ENCODE measurements at places on chromosomes 12 and 14.
A peak's percentile ranks its signal among the peaks of the same experiment; 100 is the strongest.

DNA sequence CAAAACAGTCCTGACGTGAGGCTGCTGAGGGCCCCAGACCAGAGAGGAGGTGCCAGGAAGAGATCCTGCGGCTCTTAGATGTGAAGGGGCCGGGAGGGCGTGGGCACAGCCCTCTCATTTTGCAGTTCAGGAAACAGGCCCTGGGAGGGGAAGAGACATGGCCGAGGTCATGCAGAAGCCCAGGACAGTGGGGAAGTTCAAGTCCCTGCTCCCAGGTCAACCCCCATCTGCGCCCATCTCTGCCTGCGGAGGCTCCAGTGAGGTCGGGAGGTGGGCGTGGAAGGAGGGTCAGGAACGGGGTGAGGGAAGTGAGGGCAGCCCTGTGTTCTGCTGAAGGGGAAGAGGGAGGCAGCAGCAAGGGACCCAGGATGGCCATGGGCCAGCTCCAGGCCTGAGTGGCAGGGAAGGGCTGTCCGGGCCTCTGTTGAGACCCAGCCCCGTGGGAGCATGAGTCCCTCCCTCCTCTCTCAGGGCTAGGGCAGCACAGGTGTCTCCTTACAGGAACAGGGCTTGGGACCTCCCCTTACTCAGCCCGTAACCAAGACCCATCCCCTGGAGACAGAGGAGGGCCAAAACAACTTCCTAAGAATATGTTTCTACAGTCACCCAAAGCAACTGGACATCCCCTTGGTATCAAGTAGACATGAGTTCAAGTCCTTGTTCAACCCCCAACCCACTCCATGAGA, 90.8 kb downstream of the LGMN start:
- no peak for DNase-seq

DNA sequence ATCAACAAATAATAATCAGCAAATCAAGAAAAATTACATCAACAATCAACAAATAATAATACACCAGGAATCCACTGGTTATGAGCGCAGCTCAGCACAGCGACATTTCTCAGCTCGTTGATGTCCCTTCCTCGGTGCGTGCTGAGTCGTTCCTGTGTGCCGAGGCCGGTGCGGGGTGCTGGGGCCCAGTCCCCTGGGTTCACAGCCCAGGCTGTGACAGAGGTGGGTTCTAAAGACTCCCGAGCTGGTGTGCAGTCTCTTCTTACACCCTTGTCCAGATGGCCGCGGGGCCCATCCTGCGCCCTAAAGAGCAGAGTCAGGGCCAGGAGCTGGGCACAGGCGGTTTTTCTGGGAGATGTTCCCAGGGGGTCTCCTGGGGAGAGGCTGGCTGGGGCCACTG, 26.9 kb upstream of the TRAF3 start:
- DNase-seq, result no peak

DNA sequence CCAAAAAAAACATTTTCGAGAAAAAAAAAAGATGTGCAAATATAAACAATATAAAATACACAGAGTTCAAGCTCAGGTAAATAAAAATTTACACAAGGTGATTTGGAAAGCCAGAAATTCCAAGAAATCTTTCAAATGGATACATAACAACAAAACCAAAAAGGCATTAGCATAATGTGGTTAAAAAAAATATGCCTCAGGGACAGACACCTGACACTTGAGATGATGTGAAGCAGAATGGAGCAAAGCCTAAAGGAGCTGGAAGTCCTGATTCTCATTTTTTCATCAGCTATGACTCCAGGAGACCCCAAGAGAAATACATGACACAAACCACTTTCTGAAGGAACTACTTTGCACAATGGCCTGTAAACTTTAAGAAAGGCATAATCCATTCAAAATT, 98.6 kb downstream of the PPP2R5E start:
- no peak for DNase-seq

GRCh38 chr12:10147714-10148403, 17.9 kb upstream of the CLEC7A start:
- DNase-seq, result no peak

DNA sequence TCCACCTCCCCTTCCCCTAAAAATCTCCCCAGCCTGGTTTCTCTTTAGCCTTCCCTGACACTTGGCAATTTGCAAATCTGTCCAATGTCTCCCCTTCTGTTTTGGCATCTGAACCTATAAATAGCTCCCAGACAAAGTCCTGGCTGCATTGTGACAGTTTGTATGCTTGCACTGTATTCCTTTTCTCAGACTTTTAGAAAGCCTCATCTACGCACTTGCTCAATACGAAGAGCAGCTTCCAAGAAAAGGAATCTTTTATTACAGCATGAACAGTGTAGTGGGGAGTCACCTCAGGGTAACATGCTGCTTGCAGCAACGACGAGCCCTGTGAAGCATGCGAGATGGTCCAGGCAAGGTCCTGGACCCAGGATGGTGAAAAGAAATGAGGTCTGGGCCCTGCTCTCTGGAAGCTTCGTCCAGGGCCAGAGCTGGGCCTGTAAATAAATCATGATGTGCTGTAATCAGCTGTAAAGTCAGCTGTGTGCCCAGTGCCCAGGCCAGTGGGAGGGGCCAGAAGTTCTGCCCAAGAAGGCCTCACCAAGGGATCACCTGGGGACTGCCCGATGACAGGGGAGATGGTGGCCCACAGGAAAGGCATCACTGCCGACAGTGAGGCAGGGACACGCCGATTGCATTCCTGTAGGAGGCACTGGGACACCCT, 88.3 kb downstream of the RIN3 start:
- no peak for DNase-seq

DNA sequence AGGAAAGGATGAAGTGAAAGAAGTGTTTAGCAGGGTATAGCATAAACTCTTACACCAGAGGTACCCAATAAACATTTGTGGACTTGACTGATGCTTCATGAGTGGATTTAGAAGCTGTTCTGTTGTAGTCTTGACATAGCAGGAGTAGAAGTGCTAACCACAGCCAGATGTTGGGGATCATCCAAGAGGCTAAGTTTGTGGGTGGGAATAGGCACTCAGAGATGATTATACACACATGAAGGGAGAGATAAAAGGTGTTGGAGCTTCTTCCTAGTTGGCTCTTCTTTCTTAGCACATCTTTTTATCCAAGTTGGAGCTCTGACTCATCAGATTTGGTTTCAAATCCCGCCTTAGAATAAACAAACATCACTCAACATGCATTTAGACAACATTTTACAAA, 166.7 kb upstream of the E2F7 start:
- DNase-seq, result no peak

DNA sequence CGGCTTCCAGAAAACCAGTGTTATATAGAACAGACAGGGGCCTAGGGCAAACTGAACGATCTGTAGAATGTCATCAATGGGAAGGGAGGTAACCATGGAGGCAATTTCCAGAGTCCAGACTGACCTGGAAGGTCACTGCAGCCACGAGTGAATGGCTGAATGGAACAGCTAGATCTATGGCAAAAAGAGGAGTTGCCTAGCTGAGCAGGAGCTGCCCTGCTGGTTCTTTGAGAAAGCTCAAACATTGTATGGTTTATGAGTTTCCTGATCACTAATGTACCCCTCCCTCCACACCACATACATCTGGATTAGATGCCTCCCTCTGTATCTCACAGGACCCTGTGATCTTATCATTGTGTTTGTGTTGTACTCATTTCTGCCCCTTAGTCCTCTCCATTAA, 1.0 kb upstream of the RERG start:
- no peak for DNase-seq

DNA sequence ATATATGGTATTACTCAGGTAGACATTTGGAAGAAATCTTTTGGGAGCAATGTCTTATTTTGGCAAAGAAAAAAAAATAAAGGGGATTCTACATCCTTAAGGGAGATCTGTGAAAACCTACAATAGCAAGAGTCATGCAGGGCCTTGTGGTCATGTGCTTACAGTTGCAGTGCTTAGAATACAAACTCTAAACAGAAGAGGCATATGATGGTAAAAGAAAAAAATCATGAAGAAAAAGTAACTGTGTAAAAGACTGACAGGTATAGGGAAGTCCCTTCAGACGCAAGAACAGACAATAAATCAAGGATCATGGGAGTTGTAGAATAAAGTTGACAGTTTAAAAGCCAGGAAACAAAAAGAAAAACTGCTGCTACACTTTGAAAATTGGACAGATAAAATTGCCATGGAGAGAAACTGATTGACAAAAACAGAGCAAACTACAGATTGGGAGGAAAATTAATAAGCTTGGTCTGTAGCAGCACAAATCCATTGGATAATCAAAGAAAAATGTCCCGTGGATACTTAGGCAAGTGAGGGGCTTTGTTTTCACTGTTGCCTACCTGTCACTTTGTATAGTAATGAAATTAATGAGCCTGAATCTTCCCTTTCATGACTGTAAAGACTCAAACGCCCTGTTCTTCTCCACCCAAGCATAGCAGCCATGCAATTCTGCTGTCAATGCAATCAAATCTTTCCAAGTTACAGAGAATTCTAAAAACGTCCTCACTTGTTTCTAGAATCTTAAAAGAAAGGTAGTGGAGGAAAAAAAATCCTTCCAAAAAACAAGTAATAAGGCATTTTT, 402.0 kb downstream of the SYT1 start:
- no peak for DNase-seq

- DNase-seq, result no peak
These were observed 206.3 kb downstream of the CNTN1 start for GRCh38 chr12:40898505-40898904.

DNA sequence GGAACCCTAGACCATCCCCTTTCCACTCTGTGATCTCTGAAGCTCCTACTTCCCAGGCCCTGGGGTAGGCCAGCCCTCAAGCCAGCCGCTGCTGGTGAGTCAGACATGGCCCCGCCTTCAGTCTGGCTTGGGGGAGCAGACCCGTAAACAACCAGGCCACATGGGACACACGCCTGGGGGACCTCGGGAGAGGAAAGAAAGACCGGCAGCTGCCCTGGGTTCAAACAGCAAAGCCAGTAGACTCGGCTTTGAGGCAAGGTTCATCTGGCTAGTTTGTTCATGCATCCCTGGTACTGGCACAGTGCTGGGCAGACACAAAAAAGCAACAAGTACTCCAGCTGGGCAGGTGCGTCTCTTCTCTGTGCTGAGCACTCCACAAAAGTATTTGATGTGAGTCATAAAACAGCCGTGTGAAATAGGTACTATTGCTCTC, 101.9 kb downstream of the SETD3 start:
- DNase-seq, result peak; percentile 89

DNA sequence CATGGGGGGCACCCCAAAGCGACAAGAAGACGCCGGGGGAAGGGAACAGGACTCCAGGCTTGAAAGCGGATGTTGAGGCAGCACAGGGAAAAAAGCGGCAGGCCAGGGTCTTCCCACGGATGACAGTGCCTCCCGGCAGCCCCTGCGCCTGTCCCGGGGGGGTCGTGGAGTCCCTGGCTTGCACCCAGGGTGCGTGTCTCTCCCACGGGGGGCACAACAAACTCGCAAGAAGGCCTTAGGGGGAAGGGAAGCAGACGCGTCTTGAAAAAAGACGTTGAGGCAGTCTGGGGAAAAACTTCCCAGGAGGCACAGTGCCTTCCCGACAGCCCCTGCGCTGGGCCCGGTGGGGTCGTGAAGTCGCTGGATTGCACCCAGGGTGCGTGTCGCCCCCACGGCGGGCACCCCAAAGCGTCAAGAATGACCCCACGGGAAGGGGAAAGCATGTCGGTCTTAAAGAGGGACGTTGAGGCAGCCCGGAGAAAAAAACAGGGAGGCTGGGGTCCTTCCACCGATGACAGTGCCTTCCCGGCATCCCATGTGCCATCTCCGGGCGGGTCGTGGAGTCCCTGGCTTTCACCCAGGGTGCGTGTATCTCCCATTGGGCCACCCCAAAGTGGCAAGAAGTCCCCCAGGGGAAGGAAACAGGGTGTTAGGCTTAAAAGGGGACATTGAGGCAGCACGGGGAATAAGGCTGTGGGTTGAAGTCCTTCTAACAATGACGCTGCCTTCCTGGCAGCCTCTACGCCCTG, 159.9 kb upstream of the ALG10B start:
- DNase-seq, result peak; percentile 61

- peak; percentile 42 for DNase-seq
These were observed 79.2 kb downstream of the B4GALNT3 start for GRCh38 chr12:538731-539539.

DNA sequence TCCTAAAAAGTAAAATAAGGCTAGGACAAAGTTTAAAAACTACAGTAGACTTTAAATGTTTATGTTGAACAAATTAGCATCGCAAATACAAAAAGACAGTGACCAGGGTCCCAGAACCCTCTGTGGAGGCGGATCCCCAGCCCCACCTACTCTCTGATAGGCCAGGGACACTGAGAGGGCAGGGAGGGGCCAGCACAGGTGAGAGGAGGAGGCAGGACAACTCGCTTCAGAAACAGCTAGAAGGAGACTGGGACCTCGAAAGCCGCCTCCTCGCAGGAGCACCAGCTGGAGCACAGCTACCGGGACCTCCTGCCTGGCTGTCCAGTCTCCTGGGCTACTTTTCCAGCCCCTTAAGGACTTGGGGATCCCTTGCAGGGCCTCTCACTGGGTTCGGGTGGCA, 992 bp downstream of the DNAH10 start:
- DNase-seq, result peak; percentile 66

- no peak for DNase-seq
These were observed 124.0 kb upstream of the TBX5 start for GRCh38 chr12:114529966-114530365.

- DNase-seq, result peak; percentile 93
These were observed 51.0 kb downstream of the BMAL2 start for GRCh38 chr12:27383429-27384260.

DNA sequence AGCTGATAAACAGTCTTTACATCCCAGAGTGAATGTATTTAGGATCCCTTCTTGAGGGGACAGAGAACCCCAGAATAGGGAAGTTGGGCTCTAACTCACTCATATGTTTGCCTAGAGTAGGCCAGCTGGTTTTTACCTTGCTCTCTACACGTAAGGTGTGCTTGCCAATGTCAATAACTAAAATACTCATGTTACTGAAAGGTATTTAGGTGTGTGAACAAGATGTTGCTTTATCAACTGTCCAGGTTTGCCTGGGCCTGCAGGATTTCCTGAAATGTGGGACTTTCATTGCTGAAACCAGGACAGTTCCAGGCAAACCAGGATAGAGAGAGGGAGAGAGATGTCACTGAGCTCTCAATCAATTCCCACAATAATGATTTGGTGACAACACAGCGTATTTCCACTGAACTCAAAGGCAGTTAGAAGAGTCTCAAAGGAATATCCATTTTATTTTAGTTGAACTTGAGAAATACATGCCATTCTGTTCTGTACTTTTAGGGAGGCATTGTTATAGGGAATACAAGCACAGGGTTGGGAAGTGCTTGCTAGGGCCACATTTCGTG, 171.7 kb downstream of the NRXN3 start:
- DNase-seq, result peak; percentile 60

DNA sequence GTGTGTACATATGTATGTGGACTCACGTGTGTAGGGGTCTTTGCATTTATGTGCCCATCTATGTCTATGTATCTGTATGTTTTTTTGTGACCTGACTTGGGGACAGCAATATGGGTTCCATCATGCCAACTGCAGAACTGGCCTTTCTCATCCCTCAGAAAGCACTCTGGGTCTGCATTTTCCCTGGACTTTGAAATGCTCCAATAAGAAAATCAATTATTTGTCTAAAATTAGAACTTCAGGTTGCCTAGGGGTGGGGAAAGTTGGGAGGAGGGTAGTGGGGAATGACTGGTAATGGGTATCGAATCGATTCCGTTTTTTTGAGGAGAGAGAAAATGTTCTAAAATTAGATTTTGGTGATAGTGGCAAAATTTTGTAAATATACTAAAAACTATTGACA, 140.8 kb upstream of the NOS1 start:
- no peak for DNase-seq

Measured in DMS53 (cell line).